ENCODE measurements at places on chromosomes 1 and 21.

DNA sequence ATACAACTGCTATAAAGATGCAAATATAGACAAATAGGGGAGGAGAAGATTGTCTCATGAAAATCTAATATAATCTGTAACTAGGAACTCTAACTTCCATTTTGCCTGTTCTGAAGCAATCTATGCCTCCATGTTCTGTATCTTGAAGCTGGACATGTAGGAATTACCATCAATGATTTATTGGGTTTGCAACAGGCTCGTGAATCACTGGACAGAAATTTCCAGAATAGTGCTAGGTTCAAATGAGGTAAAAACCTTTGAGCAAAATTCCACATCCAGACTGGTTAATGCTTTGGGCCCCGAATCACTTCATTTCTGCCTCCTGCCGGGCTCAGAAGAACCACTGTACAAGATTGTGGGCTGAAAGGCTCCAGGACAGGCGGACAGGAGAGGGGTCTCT is 110.7 kb upstream of the CTTNBP2NL start:
- H3K4me3 ChIP-seq: no peak overlapping the region
- H3K4me1 ChIP-seq: no peaks in the 10 kb centered on the region
- peaks cover 34% of the 10 kb centered on the region for H3K27me3 ChIP-seq
- no peak overlapping the region for H3K27ac ChIP-seq
- no peak for DNase-seq

GRCh38 chr1:68600049-68600661 is 103.3 kb upstream of the DEPDC1 start:
- no peak overlapping the region for H3K4me3 ChIP-seq
- peak; percentile 13 for DNase-seq
- no peak overlapping the region for H3K27ac ChIP-seq
- H3K36me3 ChIP-seq: no peaks in the 10 kb centered on the region
- H3K27me3 ChIP-seq: no peaks in the 10 kb centered on the region

- H3K4me3 ChIP-seq: no peak overlapping the region
- no peaks in the 10 kb centered on the region for H3K36me3 ChIP-seq
- H3K27me3 ChIP-seq: no peaks in the 10 kb centered on the region
- no peak for DNase-seq
Measured at GRCh38 chr21:36628761-36629460, 70.0 kb upstream of the SIM2 start.

- no peaks in the 10 kb centered on the region for H3K4me1 ChIP-seq
- H3K27ac ChIP-seq: no peak overlapping the region
- DNase-seq: no peak
- no peaks in the 10 kb centered on the region for H3K27me3 ChIP-seq
- H3K36me3 ChIP-seq: no peaks in the 10 kb centered on the region
Measured at GRCh38 chr21:27734146-27734545, 767.3 kb upstream of the ADAMTS5 start.

- no peaks in the 10 kb centered on the region for H3K27me3 ChIP-seq
- H3K4me3 ChIP-seq: no peak overlapping the region
- no peaks in the 10 kb centered on the region for H3K36me3 ChIP-seq
- no peak overlapping the region for H3K27ac ChIP-seq
Measured at GRCh38 chr1:53350853-53351767, 23.2 kb upstream of the LRP8 start.

GRCh38 chr1:200205216-200205995 is 177.9 kb downstream of the NR5A2 start:
- no peak overlapping the region for H3K27ac ChIP-seq
- no peaks in the 10 kb centered on the region for H3K36me3 ChIP-seq
- no peak for DNase-seq
- H3K4me3 ChIP-seq: no peak overlapping the region

DNA sequence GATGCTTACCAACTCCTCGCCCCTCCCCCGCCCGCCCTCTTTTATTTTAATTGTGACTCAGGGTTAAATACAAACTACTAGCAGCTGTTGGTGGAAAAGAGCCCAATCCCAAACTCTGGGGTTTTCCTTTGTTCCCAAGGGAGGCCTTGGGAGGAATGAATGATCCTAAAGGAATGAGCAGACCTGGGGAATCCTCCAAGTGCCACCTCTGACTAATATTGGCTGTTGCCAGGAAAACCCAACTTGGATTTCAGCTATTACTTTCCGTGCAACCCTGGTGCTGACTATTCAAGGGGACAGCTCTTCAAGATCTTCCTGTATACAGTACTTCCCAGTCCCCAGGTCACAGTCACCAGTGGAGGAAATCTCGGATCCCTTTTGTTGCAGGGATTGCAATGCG is 1.3 kb upstream of the S100A10 start:
- peak overlapping the region; percentile 87 for H3K27ac ChIP-seq
- peak; percentile 88 for DNase-seq
- H3K4me3 ChIP-seq: peak overlapping the region; percentile 7
- H3K36me3 ChIP-seq: no peaks in the 10 kb centered on the region
- peaks cover 44% of the 10 kb centered on the region for H3K4me1 ChIP-seq

GRCh38 chr1:55081188-55081904 is 42.0 kb downstream of the PCSK9 start:
- no peaks in the 10 kb centered on the region for H3K27me3 ChIP-seq
- H3K4me3 ChIP-seq: no peak overlapping the region
- H3K27ac ChIP-seq: no peak overlapping the region
- peaks cover 6% of the 10 kb centered on the region for H3K4me1 ChIP-seq

DNA sequence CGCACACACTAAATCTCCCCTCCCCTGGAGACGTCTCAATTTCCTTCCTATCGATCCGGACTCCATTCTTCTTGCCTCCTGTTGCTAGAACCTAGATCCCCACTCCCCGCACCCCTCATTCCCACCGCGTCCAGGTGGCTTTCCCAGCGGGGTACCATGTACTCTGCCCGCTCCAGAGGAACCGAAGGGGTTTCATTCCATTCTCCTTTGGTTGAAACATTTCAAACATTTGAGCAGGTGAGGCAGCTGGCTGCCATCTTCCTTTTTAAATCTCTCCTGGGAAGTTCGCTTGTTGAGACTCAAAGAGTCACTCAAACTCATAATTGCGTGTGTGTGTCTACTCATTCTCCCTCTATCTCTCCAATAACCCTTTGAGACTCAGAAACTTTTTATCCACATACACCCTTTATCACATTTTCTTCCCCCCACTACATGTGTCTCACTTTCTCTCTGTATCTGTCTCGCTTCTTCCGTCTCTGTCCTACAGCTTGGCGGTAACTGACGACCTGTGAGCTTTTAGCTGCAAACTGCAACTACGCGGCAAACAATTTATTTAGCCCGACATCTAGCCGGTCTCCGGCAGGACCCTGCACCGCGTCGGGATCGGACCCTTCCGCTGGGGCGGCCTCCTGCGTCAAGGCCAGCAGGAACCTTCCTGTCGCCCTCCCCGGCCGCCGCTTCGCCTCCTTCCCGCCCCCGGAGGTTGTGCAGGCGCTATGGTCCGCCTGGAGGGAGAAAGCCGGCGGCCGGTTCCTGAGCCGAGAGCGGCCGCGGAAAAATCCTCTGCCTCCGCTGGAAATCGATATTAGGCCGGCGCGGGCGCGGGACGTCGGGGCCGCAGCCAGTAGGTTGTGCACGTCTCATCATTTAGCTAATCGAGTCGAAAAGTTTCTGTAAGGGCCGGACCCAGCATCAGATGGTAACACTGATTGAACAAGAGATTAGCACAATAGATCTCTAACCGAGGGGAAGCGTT is 3.0 kb upstream of the FOXD3 start:
- H3K27me3 ChIP-seq: no peaks in the 10 kb centered on the region
- H3K4me3 ChIP-seq: no peak overlapping the region
- peaks cover 10% of the 10 kb centered on the region for H3K4me1 ChIP-seq
- DNase-seq: no peak
- no peak overlapping the region for H3K27ac ChIP-seq

DNA sequence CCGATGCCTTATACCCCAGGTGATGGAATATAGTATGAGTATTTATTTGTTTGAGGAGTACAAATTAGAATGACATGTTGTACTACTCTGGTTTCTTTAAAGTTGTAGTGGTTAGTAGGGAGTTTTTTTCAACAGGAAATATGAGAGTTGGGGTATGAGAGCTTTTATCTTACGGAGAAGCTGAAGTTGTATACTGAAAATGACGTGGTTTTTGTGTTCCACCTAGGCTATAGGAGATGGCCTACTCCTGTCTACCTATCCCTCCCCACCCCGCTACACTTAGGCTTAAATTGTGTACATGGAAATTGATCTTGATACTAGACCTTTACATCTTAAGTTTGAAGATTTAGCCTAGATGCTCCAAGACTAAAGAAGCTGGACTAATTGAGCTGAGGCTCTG is 6.8 kb upstream of the HAX1 start:
- peaks cover 44% of the 10 kb centered on the region for H3K36me3 ChIP-seq
- H3K27me3 ChIP-seq: no peaks in the 10 kb centered on the region

DNA sequence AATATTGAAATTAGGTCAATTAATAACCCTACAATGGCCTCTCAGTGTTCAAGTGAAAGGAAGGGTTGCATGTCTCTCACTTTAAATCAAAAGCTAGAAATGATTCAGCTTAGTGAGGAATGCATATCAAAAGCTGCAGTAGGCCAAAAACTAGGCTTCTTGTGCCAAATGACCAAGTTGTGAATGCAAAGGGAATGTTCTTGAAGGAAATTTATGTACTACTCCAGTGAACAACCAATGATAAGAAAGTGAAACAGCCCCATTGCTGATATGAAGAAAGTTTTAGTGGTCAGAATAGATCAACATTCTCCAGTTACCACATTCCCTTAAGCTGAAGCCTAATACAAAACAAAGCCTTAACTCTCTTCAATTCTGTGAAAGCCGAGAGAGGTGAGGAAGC is 10.0 kb downstream of the MAEL start:
- H3K4me1 ChIP-seq: no peaks in the 10 kb centered on the region
- H3K36me3 ChIP-seq: no peaks in the 10 kb centered on the region
- H3K4me3 ChIP-seq: no peak overlapping the region
- no peak overlapping the region for H3K27ac ChIP-seq
- DNase-seq: no peak

DNA sequence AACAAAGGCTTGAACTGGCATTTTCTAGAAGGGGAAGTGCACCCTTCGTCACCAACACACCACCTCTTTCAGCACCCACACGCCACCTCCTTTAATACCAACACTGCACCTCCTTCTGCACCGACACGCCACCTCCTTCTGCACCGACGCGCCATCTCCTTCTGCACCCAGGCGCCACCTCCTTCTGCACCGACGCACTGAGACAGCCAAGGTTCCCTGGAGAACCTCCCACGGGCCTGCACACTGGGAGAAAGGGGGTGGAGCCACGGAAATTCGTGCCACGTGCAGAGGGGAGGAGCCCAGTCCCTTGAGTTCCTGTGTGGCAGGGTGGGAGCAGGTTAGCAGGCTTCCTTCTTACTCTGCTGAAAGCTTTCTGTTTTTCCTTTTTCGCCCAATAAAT is 327.9 kb upstream of the C1orf174 start:
- no peaks in the 10 kb centered on the region for H3K36me3 ChIP-seq
- 0 out of 2 replicates have a peak, but pooled peaks cover 5% of the 10 kb centered on the region for H3K27me3 ChIP-seq
- peak; percentile 21 for DNase-seq
- H3K27ac ChIP-seq: no peak overlapping the region
- no peak overlapping the region for H3K4me3 ChIP-seq

- H3K4me3 ChIP-seq: no peak overlapping the region
- DNase-seq: no peak
- H3K27me3 ChIP-seq: no peaks in the 10 kb centered on the region
- H3K36me3 ChIP-seq: no peaks in the 10 kb centered on the region
- peaks cover 7% of the 10 kb centered on the region for H3K4me1 ChIP-seq
- no peak overlapping the region for H3K27ac ChIP-seq
Measured at GRCh38 chr1:234119431-234119830, 215.0 kb downstream of the SLC35F3 start.

DNA sequence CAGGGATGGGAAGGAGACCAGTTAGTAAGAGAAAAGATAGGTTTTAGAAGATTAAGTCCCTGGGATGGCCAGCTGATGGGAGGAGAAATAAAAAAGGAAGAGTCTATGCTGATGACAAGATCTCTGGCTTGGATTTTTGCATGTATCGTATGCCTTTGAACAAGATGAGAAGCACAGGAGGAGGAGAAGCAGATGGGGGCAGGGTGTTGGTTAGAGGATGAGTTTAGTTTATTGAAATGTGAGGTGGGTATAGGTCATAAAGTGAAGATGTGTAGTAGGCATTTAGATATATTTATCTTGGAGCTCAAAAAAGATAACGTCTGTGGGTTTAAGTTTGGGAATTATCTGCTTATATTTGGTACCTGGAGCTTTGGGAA is 1.4 kb downstream of the TIPRL start:
- H3K27me3 ChIP-seq: no peaks in the 10 kb centered on the region
- H3K27ac ChIP-seq: peak overlapping the region; percentile 74
- peak overlapping the region; percentile 97 for H3K4me3 ChIP-seq
- H3K4me1 ChIP-seq: peaks cover 18% of the 10 kb centered on the region
- no peaks in the 10 kb centered on the region for H3K36me3 ChIP-seq

DNA sequence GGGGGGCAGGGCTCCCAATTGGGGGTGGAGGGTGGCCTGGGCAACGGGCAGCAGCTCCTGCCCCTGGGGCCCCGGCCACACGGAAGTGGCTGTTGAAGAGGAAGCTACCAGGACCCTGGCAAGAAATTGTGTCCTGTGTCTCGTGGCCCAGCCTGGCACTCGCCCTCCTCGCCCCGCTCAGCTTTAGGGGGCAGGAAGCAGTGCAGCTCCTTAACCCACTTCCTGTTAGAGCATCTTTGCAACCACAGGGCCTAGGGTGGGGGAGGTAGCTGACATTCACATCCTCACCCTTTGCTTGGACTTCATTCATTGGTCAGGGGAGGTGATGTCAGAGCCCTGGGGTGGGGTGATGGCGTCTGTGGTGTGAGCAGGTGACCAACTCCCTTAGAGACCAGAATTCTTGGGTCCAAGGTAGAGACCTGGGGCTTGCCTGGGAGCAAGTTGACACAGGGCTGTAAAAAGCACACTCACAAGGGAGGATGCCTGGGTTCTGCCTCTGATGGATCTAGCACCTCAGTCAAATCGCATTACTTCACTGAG is at the start of gene ARHGAP30:
TSS of gene ARHGAP30 (minus strand) at position 161 of the 540 bp plus-strand sequence. CDS start 267 bp downstream, outside the sequence.
- no peak within 1 kb of the TSS for H3K4me3 ChIP-seq
- H3K27ac ChIP-seq: no peak within 1 kb of the TSS
- no peaks in the 10 kb centered on the region for H3K36me3 ChIP-seq
- no peak for DNase-seq
- no peaks in the 10 kb centered on the region for H3K27me3 ChIP-seq

- no peak overlapping the region for H3K4me3 ChIP-seq
- peaks cover 84% of the 10 kb centered on the region for H3K4me1 ChIP-seq
- DNase-seq: no peak
- no peaks in the 10 kb centered on the region for H3K36me3 ChIP-seq
- no peaks in the 10 kb centered on the region for H3K27me3 ChIP-seq
Measured at GRCh38 chr1:207021139-207021861, 11.3 kb downstream of the C1orf116 start.

DNA sequence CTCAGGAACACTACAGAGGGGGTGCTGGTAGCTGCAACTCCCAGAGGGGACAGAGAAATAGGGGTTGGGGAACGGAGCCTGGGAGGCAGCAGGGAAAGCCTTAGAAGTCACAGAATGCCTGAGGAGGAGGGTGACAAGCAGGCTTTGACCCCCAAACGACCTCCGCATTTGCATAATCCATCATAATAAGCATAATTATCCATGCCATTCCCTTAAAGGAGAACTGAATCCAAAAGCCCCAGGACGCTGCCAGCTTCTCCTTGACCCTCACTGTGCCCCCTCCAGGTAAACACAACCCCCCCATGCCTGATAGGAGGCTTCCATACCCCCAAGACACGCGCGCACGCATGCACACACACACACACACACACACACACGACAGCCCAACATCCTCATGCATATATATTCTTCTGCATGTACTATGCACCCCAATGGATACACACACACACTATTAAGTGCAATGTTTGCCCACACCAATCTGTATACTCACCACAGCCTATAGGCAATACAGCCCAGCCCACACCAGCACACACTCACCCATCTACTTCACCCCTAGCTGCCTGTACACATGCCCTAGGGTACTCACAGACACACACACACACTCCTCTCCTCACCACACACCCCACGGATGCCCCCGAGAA is 27.8 kb downstream of the SDC3 start:
- no peak for DNase-seq
- H3K27ac ChIP-seq: no peak overlapping the region
- H3K4me1 ChIP-seq: no peaks in the 10 kb centered on the region
- no peaks in the 10 kb centered on the region for H3K36me3 ChIP-seq
- no peak overlapping the region for H3K4me3 ChIP-seq

Measured in HCT116 (cell line).